ENCODE measurements at places on chromosomes 1 and 21. TPM values are rescaled to one million over a fixed set of nuclear protein-coding genes. Genes with fewer than 3 reads are reported as not detected.

DNA sequence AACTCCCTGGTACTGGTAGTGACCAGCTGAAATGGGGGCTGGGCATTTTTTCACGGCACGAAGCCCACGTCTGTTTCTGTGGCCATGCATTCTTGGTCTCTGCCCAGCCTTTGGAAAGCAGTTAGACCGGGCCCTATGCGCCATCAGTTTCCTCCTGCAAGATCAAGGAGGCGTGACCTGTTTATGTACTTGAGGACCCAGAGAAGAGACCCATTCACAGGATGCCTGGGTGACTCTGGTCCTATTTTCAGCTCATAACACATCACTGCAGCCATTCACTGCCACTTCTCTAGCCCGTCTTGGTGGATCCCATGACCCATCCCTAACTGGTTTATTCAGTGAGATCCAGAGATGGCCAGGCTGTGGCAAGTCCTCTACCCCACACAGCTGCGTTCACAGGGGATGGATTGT is 70.4 kb downstream of the SPSB1 start:
- DNase-seq = no peak

GRCh38 chr21:46111193-46111571 is 13.3 kb downstream of the COL6A2 start:
- no peak for DNase-seq

- DNase-seq = no peak
These were observed 14.3 kb downstream of the PROX1 start for GRCh38 chr1:214002060-214002459.

Gene EPHA10
- total RNA-seq = not detected

Gene APOBEC4
- not detected for total RNA-seq

DNA sequence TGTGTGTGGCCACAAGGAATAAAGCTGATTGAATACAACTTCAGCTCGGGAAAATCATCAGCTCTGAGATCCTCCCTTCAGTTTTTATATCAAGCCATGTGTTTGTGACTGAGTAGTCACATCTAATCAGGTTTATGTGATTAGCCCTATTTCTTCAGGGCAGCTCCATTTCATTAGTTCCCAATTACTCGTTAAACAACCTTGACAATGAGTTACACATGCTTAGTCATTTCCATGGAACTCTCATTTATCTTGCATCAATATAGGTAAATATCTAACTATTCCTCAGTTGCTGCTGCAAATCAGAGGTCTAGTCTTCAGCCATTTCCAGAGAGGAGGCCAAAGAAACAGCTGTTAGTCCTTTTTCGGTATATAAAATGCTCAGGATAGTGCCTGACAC is 16.3 kb downstream of the CRB1 start:
- no peak for DNase-seq

- DNase-seq = no peak
These were observed 5.8 kb upstream of the LAMC2 start for GRCh38 chr1:183180218-183180617.

Gene HNRNPCL4
- total RNA-seq = not detected

GRCh38 chr1:171801487-171801891 is 20.0 kb downstream of the METTL13 start:
- no peak for DNase-seq

DNA sequence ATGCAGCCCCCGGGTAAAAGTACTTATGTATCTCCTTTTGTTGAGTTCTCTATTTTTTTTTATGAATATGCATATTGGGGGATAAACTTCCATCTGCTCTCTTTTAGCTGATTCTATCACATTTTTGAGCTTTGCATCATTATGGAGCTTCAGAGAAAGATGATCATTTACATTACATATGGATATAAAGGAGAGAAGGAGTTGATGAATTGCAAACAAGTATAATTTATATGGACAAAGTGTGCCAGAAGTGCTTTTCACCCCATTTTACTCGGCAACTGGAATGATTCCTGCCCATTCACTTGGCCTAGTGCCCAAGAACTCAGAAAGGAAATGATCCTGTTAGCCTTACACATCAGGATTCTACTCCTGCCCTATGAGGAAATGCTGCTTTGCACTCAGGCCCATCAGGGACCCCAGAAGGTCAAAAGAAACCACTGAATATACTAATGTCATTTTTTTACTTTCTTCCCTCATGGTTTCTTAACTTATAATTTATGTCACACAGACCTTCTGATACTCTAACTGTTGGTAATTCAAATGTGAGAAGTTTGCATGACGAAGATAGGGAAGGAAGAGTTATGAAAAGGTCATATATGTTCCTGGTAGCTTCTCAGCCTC is 65.6 kb downstream of the SAMSN1 start:
- no peak for DNase-seq

All from activated CD4-positive, alpha-beta T cell treated with anti-CD3 and anti-CD28 coated beads, Interleukin-2, amount 10 ng/mL, durations not matched to agents 7 days and 5 days (primary cell).